ENCODE measurements at places on chromosomes 16 and 17.

DNA sequence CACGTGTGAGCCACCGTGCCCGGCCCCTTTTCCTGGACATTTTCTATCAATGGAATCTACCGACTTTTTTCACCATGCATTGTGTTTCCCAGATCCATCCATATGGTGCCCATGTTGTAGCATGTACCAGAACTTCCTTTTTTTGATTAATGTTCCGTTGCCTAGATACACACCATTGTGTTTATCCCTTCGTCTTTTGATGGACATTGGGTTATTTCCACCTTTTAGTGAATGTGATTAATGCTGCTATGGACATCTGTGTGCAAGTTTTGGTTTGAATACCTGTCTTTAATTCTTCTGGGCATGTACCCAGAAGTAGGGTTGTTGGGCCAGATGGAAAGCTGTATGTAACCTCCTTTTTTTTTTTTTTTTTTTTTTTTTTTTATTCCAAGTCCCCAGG, 79.8 kb downstream of the NT5M start:
- DNase-seq: no peak

DNA sequence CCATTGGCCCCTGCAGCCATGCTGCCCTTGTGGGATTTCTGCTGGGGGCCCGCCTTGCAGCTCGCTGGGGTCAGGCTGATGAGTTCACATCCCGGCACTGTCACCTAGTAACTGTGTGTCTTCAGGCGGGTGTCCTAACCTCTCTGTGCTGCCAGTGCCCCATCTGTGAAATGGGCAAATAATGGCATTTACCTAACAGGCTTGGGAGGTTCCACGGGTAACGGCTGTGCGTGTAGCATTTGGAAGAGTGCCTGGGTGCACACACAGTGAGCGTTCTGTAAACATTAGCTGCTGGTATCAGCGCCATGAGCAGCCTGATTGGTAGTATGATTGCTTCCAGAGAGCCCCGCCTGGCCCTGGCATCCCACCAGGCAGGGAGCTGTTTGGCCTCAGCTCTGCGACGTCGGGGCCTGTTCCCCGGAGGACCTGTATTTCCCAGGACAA, 167.3 kb upstream of the GSE1 start:
- no peak for DNase-seq

GRCh38 chr16:49548325-49548970, 174.8 kb downstream of the C16orf78 start:
- DNase-seq: no peak

DNA sequence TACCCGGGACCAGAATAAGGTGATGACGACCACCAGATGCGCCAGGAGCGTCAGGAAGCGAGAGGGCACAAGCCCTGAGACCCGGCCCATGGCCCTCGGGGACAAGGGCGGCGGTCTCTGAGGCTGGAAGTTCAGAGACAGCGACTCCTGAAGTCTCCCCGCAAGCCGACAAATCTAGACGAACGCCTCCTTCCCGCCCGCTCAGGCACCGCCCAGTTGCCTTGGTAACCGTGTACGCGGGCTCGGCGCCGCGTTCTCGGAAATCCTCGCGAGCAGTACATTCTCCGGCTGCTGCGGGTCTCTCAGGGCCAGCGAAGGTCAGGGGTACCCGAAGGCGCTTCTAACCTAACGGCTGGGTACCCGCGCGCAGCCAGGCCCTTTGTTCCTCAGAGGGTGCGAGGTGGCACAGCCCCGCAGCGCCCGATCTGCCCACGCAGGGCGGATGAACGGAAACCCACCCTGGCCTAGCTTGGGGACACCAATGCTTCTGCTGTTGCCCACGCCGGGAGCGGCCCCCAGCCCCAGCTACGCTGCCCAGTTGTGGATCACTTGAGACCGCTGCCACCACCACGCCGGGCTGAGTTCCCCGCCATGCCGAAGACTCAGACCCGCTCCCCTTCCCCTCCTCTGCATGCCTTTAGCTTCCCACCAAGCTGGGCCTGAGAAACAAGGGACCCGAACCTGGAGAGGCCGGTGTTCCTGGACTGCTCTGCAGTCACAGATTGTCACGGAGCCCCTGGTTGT, at the start of gene TMEM107:
TSS of gene TMEM107 (minus strand) at position 184 of the 744 bp plus-strand sequence. CDS start at position 90, 94 bp downstream.
- DNase-seq: peak; percentile 80

GRCh38 chr16:82895843-82896242, 269.1 kb downstream of the CDH13 start:
- DNase-seq: no peak

DNA sequence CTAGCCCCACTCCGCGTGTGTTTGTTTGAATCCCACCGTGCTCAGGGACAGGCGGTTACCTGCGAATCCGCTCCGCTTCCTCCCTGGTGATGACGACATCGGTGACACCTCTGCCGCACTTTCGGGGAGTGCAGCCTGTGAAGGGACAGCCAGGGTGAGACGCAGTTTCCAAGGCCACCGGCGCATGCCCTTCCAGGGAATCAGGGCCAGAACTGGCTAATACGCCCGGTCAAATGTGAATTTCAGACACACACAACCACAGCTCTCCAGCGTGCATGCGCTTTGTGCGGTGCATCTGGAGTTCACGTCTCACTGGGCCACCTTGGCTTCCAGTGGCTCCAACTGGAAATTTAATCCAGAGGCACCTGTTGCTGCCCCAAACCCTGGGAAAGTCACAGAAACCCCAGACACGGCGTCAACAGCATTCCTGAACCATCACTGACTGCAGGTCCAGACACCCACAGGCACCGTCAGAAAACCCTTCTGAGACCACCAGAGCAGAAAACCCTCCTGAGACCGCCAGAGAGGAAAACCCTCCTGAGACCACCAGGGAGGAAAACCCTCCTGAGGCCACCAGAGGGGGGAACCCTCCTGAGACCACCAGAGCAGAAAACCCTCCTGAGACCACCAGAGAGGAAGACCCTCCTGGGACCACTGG, 6.6 kb upstream of the HEXD start:
- DNase-seq: no peak

DNA sequence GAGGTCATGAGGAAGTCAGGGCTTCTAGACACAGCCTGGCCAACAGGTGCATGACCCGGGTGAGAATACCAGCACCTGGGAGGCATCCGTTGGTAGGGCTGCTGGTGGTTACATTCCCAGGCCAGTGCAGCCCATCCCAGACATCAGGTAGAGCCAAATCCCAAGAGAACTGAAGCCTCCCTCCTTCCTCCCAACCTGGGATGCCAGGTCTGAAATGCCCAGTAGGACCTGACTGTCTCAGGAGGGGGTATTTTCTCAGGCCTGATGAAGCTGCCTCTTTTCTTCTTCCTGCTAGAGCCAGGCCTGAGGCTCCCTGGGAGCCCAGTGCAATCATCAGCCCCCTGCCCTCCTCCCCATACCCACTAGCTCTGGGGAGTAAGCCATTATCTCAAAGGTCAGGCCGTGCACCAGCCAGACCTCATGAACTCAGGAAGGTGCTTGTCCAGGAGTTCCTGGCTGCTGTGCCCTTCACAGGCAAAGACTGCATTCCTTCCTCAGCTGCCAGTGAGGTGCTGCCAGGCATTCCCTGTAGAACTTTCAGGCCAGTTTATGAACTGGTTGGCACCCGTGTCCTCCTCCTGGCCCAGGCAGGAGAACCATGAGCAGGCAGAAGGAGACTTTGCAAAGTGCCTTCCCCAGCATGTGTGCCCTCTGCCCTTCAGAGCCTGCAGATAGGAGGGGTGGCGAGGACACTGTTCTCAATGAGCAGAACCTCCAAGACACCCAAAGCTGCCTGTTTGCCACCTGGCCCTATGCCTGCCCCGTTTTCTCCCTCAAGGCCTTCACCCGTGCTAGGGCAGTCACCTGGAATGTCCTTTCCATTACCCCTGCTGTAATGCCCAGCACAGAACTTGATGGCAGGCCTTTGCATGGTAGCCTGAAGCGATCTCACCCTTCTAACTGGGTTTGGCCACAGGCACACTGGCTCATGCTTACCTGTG, 7.6 kb downstream of the TBX2 start:
- DNase-seq: no peak

DNA sequence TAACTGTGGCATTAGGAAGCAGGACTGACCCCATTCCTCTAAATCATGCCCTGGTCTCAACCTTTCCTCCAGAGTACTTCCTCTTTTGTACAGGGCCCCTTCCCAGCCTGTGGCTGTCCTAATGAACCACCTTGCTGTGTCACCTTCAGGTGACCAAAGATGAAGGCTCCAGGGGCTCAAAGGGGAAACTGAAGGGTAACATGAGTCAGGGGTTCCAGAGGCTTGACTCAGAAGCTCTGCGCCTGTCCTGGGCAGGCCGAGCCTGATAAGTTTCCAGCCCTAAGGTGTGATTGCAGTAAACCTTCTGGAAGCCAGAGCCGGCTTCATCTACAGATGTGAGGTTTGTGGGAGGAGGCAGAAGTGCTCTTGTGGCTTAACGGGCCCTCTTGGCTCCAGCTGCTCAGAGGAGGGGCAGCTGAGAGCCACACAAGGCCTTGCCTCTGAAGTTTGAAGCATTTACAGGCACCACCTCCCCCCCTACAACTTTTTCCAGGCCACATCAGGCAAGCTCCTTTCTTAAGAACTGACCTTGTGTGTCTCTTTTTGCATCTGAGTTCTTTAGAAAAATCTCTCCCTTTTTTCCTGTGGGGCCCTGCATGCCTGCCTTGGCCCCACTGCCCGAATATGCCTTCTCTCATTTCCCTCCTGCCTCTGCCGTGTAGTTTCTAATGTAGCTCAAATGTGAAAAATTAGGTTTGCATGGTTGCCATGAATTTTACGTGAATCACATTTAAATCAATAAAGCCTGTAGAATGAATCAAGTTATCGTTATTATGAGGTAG, 149.9 kb downstream of the CLEC16A start:
- DNase-seq: no peak

- peak; percentile 82 for DNase-seq
Measured at GRCh38 chr17:77507111-77507885, 366.5 kb downstream of the SEC14L1 start.

Measured in D341Med (cell line).